Neural crest cell (in vitro differentiated cells): ENCODE measurements at places on chromosomes 7 and 10.
A peak's percentile ranks its signal among the peaks of the same experiment; 100 is the strongest.

DNA sequence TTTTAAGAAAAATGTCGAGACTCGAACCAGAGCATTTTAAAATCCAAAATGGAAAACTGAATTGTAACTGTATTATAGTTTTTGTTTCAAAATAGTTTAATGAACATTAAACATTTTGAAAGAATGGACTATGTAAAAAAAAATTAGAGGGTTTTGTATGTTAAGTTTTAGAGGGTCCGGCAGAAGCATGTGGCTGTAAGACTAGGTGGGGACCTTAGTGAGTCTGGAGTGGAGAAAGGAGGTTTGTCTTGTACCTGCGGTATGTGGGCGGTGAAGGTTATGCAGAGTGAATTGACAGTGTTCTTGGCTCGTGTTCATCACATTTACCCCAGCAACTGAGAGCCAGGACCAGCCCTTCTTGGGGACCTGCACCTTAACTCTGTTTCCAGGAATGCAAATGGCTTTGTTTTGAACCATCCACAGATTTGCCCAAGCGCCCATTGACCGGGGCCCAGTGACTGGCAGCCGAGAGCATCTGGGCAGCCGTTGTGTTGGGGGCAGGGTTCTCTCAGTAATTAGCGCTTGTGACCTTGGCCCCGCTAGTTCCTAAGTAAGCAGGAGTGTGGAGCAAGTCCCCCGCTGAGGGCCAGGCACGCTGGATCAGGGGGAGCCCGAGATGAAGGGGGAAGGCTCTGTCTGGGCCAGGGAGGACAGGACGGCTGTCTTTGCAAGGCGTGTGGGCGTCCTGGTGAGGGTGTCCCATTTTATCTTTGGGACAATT, 1.4 kb upstream of the KLF6 start:
- peak; percentile 14 for DNase-seq
- peaks cover 13% of the 10 kb centered on the region for H3K36me3 ChIP-seq
- H3K4me1 ChIP-seq, result peaks cover 37% of the 10 kb centered on the region
- H3K4me3 ChIP-seq, result peak overlapping the region; percentile 94

DNA sequence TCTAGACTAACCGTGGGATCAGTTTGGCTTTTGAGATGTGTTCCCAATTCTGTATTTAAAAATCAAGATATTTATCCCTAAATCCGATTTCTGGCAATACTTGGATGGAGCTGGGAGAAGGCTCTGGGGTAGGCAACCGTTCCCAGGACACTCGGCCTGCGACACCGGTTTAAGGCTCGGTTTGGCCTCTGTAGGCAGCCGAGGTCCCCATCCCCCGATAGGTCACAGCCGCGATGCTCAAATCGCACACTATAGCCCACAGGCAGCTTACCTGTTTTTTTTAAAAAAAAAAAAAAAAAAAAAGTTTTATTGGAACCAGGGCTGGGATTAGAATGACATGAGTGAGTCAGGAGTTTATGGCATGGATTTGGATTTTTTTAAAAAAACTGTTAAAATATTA, 729 bp upstream of the TAF3 start:
- peaks cover 18% of the 10 kb centered on the region for H3K4me1 ChIP-seq
- no peak for DNase-seq
- H3K36me3 ChIP-seq, result no peaks in the 10 kb centered on the region

DNA sequence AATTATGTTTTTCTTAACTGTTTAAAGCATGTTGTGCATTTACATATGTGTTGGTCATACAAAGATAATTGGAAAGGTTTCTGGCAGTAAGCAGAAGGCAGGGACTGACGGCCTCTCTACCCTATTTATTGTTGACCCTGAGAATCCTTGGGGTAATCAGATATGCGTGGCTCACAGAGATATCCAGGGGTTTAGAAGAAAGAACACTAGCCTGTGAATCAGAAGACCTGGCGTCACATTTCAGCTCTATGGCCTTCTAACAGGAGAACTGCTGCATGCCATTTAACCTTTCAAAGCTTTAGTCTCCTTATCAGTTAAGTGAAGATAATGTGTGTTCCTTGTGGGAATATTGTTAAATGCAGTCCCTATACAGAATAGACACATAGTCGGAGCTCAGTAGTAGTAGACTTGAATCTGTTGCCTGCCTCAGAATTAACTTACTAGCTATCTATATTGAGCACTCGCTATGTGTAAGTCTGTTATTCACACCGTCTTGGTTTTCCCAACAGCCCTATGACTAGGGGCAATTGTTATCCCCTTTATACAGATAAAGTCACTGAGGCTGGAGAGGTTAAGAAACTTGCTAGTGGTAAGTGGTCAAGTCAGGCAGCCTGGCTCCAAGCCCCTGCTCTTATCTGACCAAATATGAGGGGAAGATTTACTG, 129.6 kb upstream of the ANKRD1 start:
- H3K4me1 ChIP-seq, result peaks cover 56% of the 10 kb centered on the region
- no peaks in the 10 kb centered on the region for H3K36me3 ChIP-seq
- no peak overlapping the region for H3K27ac ChIP-seq
- no peak overlapping the region for H3K4me3 ChIP-seq
- H3K27me3 ChIP-seq, result no peaks in the 10 kb centered on the region

- H3K4me3 ChIP-seq, result no peak overlapping the region
- DNase-seq, result peak; percentile 89
- no peaks in the 10 kb centered on the region for H3K36me3 ChIP-seq
Measured at GRCh38 chr10:118241229-118242137, 100.6 kb downstream of the FAM204A start.

DNA sequence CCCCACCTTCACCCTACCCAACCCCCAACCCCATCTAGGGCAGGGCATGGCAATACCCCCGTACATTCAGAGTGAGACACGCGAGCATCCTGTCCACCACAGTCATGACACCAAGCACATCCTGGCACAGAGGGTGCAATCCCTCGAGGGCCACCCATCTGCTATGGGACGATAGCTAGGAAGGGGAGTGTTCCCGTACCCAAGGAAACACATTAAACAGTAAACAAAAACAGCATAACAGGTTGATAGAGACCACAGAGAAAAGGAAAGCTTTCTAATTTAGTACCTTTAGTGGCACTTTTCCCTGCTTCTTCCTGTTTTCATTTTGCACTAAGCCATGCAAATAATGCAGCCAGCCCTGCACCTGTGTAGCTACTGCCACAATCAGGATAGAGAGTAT, 2.3 kb upstream of the SMKR1 start:
- no peak for DNase-seq
- H3K27ac ChIP-seq, result no peak overlapping the region

DNA sequence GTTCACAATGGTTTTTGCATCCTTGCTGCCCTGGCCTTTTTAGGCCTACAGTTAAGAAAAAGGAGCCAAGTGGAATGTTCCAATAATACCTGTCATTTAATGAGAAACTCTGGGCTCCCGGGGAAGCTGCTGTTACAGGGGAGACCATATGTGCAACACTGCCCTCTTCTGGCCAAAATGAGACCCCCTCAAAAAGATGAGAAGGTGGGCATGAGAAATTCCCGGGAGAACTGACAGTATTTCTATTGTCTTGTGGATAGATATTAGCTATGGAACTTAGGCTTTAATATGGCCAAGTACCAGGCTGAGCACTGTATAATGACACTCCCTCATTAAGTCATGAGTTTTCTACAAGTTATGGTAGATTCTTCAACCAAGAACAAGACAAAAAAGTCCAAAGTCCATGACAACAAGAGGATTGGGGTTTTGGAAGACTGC, 99.4 kb downstream of the CCDC3 start:
- H3K36me3 ChIP-seq, result no peaks in the 10 kb centered on the region
- DNase-seq, result peak; percentile 73
- no peak overlapping the region for H3K4me3 ChIP-seq
- no peaks in the 10 kb centered on the region for H3K27me3 ChIP-seq
- no peaks in the 10 kb centered on the region for H3K4me1 ChIP-seq
- no peak overlapping the region for H3K27ac ChIP-seq

DNA sequence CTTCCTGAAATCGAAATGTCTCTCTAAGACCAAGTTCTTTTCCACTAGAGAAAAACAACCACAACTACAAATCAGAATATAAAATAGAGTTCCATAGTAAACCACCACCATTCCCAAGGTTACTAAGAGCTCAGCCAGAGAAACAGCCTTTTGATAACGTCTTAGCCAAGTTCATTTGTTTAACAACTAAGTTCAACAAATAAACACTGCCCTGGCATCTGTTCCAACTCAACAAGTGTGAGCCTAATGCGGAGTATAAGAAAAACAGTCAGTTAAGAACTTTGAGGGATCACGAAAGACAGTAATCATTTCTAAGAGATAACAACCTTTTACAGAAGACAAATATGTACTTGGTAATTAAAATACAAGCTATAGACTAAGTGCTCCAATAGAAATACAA, 77.3 kb downstream of the CALD1 start:
- H3K36me3 ChIP-seq, result no peaks in the 10 kb centered on the region
- DNase-seq, result no peak
- peaks cover 11% of the 10 kb centered on the region for H3K4me1 ChIP-seq
- H3K27ac ChIP-seq, result no peak overlapping the region
- no peak overlapping the region for H3K4me3 ChIP-seq

GRCh38 chr10:73970845-73971244, 27.1 kb upstream of the VCL start:
- no peak overlapping the region for H3K4me3 ChIP-seq
- no peak for DNase-seq
- no peaks in the 10 kb centered on the region for H3K36me3 ChIP-seq
- H3K4me1 ChIP-seq, result peaks cover 24% of the 10 kb centered on the region
- H3K27me3 ChIP-seq, result no peaks in the 10 kb centered on the region

DNA sequence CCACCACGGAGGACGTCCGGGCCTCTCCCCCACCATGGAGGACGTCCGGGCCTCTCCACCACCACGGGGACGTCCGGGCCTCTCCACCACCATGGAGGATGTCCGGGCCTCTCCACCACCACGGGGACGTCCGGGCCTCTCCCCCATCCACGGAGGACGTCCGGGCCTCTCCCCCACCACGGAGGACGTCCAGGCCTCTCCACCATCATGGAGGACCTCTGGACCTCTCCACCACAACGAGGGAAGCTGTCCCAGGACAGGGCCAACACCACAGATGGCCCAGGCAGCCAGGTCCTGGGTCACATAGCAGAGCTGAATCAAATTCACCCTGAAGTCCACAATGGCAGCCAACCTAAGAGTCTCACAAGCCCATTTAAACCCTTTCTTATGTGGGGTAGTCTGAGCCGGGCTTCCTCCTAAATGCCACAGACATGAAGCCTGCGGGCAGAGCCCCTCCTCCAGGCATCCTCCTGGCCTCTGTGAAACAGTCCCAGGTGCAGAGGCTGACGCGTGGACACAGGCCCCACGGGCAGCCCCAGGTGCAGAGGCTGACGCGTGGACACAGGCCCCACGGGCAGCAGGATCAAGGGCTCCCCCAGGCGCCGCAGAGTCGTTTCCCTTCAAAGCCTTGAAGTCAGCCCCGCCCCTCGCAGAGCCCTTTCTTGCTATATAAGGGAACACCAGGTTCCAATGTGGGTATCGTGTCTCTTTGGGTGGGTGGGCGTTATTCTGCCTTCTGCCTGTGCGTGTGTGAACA, 47.0 kb downstream of the FOXL3 start:
- H3K4me1 ChIP-seq, result peaks cover 22% of the 10 kb centered on the region
- no peaks in the 10 kb centered on the region for H3K36me3 ChIP-seq
- DNase-seq, result no peak

DNA sequence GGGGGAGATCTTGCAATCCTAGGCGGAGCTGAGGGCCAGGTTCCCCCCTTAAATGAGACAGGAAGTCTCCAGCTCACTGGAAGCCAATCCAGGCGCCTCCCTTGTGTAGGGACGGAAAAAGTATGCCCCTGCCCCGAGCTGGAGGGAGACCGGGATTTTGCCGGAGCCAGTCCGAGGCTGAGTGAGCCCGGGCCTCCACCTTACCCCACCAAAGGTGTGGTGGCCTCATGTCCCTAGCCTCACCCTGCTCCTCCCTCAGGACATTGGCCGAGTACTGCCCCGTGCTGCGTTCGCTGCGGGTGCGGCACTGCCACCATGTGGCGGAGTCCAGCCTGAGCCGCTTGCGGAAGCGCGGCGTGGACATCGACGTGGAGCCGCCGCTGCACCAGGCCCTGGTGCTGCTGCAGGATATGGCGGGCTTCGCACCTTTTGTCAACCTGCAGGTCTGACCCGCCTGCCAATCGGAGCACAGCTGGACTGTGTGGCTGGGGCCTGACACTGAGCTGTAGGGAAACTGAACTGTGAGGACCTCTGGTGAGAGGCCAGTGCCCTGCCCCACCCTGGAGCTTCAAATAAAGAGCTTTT, 2.0 kb downstream of the FBXL15 start:
- peaks cover 76% of the 10 kb centered on the region for H3K4me1 ChIP-seq
- no peak overlapping the region for H3K27ac ChIP-seq
- peak overlapping the region; percentile 94 for H3K4me3 ChIP-seq

GRCh38 chr7:17402628-17403278, 104.3 kb downstream of the AHR start:
- DNase-seq, result no peak
- H3K4me1 ChIP-seq, result peaks cover 6% of the 10 kb centered on the region
- peaks cover under 1% of the 10 kb centered on the region for H3K36me3 ChIP-seq
- H3K4me3 ChIP-seq, result no peak overlapping the region
- H3K27ac ChIP-seq, result no peak overlapping the region

DNA sequence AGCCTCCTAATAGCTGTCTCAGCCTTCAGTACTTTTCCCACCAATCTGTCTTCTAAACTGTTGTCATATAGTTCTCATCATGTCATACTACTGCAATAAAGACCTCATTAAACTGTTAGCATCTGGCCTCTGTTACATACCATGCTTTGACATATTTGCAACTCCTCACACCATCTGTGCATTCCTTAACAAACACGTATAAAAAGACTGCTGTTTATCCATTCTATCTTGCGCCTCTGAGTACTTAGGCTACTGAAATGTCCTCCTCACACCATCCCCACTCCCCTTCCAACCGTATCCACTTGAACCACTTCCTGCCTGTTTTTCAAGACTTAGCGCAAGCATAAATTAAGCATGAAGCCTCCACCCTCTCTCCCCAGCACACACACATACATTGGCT, 41.6 kb downstream of the SLC16A9 start:
- no peak overlapping the region for H3K4me3 ChIP-seq
- H3K27ac ChIP-seq, result no peak overlapping the region
- no peak for DNase-seq
- H3K27me3 ChIP-seq, result no peaks in the 10 kb centered on the region
- H3K36me3 ChIP-seq, result peaks cover 34% of the 10 kb centered on the region

- no peaks in the 10 kb centered on the region for H3K27me3 ChIP-seq
- DNase-seq, result no peak
- H3K36me3 ChIP-seq, result no peaks in the 10 kb centered on the region
- no peak overlapping the region for H3K4me3 ChIP-seq
Measured at GRCh38 chr7:14806891-14807290, 95.7 kb downstream of the DGKB start.

DNA sequence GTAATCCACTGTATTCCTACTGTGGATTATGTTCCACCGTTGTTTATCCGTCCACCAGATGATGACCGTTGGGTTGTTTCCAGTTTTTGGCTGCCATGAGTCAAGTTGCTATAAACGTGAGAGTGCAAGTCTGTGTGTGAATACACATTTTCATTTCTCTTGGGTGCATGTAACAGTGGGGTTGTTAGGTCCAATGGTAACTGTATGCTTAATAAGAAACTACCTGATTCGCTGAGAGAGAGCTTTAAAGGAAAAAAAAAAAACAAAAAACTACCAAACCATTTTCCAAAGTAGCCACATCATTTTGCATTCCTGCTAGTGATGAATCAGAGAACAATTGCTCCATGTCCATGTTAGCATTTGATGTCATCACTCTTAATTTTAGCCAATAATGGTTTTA, 15.9 kb downstream of the UBN2 start:
- peaks cover 8% of the 10 kb centered on the region for H3K36me3 ChIP-seq
- H3K27me3 ChIP-seq, result no peaks in the 10 kb centered on the region
- no peak for DNase-seq

- H3K27ac ChIP-seq, result no peak overlapping the region
- peaks cover 4% of the 10 kb centered on the region for H3K4me1 ChIP-seq
- no peaks in the 10 kb centered on the region for H3K27me3 ChIP-seq
- H3K4me3 ChIP-seq, result no peak overlapping the region
- DNase-seq, result no peak
Measured at GRCh38 chr10:67784474-67784873, 53.5 kb downstream of the DNAJC12 start.
